GM13976 (cell line): ENCODE measurements at places on chromosomes 3 and 15.

- DNase-seq, result peak; percentile 68
Observed at GRCh38 chr15:101320501-101321052, 25.5 kb upstream of the SNRPA1 start.

DNA sequence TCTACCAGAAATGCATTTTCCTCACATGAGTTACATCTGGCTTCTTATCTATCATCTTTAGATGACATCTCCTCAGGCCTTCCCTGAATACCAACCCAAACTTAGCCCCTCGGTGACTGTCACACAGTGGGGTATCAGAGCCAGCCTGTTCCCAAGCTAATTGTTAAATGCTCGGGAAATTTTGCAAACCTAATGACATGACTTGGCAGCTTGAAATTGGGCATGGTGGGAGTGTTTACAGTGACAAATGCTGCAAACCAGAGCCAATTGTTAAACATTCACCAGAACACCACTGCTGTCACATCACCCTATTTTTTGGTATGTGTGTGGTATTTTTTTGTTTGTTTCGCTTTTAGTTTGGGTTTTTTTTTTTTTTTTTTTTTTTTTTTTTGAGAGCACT lies 130.8 kb downstream of the HCN4 start:
- no peak for DNase-seq

DNA sequence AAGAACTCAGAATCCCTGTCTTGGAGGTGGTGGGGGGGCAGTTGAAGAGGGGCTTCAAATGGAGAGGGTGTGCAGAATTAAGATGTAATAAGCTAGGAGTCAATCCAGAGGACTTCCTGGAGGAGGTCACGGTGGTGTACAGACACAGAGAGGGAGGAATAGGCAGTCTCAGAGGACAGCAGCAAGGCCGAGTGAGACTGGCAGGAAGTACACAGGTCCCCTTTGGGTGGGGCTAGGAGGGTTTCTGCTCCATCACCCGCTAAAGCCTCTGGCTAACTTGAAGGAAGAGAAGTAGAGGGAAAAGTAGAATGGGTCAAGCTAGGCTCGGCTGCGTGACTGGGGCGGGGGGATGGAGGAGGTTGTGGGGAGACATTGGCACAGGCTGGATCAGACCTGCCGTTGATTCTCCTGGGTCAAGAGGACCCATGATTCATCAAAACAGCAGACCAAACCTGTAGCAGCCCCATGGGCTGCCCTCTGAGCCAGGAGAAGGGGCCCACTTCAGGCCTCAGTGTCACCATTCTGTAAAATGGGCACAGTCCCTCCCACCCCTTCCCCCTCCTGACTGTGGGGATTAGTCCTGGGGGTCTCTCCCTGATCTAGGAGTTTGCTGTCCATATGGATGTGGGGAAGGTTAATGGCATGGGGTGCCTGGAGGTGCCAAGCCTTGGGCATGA lies 16.9 kb downstream of the CSPG4 start:
- peak; percentile 70 for DNase-seq

- no peak for DNase-seq
Observed at GRCh38 chr3:76643623-76644304, 396.1 kb upstream of the ROBO2 start.
